ENCODE measurements at places on chromosomes 12 and 14. TPM values are rescaled to one million over a fixed set of nuclear protein-coding genes. Genes with fewer than 3 reads are reported as not detected.

The ENDOU gene
- not detected for total RNA-seq

- peak; percentile 91 for DNase-seq
Observed at GRCh38 chr12:32051511-32052211, 55.0 kb upstream of the BICD1 start.

The POTEG gene
- 0.36 TPM for total RNA-seq

The ACVRL1 gene
- total RNA-seq, result 11.5 TPM

The SLCO1A2 gene
- total RNA-seq, result not detected

The ANO4 gene
- not detected for total RNA-seq

- no peak for DNase-seq
Observed at GRCh38 chr14:94412671-94413638, 24.6 kb upstream of the SERPINA1 start.

The NEMP1 gene
- total RNA-seq, result 6.5 TPM

The CACNB3 gene
- 15.2 TPM for total RNA-seq

The ETFBKMT gene
- total RNA-seq, result 4.7 TPM
